ENCODE measurements at places on chromosomes 3 and 15.

GRCh38 chr3:126351086-126351770 is 6.0 kb downstream of the KLF15 start:
- no peak for DNase-seq

- peak; percentile 66 for DNase-seq
Observed at GRCh38 chr15:61146931-61147230, 82.2 kb downstream of the RORA start.

DNA sequence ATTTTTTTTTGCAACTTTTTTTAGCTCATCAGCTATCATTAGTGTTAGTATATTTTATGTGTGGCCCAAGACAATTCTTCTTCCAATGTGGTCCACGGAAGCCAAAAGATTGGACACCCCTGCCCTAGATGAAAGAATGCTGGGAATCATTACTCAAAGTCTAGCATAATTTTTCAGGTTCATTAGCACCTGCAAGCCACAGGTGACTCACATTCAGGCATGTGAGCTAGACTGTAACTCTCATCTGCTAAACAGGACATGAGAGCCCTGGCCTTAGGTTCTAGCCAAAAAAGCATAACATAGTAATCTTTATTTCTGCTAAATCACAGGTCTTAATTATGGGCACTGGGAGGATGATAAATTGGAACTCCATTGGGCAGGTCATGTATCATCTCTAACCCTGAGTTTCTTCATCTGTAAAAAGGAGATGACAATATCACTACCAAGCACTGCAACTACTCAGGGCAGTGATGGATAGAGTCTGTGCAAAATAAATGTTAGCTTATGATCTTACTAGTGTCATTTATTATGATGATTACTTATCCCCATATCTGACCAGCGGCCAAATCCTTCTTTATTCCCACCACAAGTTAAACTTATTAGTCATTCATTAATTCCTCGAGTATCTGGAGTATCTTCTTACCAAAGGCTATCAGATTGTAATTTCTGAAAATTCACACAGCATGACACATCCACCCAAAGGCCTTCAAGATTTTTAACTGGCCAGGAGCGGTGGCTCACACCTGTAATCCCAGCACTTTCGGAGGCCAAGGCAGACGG is 125.0 kb downstream of the PLD1 start:
- no peak for DNase-seq

- no peak for DNase-seq
Observed at GRCh38 chr3:71110385-71111222, 472.9 kb downstream of the FOXP1 start.

DNA sequence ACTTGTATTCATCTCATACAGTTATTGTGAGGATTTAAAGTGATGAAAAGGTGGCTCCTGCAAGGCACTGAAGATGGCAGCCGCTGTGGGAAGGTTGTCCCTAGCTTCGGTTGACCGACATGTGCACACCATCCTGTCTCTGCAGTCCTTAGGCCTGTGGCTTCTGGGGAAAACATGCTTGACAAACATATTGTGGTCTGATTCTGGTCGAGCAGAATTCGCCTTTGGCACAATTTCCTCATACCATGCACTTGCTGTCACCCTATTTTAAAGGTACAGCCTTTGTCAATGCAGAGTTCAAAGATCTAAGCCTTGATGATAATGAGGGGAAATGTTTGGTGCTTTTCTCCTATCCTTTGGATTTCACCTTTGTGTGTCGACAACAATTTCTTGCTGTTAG is 50.9 kb downstream of the PRICKLE2 start:
- no peak for DNase-seq

DNA sequence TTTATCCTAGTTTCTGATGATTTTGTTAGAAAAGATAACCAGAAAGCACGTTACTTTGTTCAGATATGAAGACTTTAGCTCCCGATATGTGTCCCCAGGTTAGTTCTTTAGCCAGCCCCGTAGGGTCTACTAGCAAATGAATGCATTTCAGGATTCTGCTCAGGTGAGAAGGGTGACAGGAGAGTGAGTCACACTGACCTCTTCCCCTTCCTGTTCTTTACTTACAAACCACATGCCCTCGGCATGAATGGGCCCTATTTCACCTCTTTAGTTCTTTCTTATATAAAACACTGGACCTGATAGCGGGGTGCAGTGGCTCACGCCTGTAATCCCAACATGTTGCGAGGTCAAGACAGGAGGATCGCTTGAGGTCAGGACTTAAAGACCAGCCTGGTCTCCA is 98.4 kb downstream of the SLC49A4 start:
- DNase-seq, result no peak

GRCh38 chr3:49791571-49791970 is 5.2 kb upstream of the IP6K1 start:
- DNase-seq, result no peak

DNA sequence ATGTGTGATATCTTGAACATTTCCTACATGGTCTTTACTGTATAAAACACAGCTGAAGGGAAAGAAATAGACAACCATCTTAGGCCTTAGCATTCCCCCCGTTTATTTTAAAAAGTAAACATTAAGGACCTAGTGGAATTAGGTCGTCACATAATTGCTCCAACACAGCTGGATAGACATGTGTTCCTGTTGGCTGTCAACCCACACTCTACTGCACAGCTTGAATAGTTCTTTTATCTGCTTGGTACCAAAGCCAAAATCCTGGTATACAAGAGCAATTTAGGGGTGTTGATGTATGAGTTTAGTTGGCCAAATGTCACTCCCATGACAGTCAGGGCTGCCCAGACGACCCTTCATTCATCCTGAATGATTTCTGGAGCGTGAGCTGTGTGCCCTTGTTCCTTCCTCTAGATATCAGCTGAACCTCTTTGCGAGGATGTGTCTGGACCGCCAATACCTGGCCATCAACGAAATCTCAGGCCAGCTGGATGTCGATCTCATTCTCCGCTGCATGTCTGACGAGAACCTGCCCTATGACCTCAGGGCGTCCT is 179.7 kb downstream of the ITPR1 start:
- no peak for DNase-seq

- no peak for DNase-seq
Observed at GRCh38 chr3:156180077-156180476, 59.7 kb downstream of the KCNAB1 start.

- DNase-seq, result no peak
Observed at GRCh38 chr15:79478108-79478507, 46.0 kb downstream of the MINAR1 start.

- no peak for DNase-seq
Observed at GRCh38 chr3:73469331-73469730, 155.4 kb downstream of the PDZRN3 start.

- DNase-seq, result no peak
Observed at GRCh38 chr3:100149130-100149529, 34.8 kb upstream of the FILIP1L start.

Data from NCI-H2171 (cell line).